Occipital lobe (tissue), 3 donors: ENCODE measurements at places on chromosomes 16 and 17.

DNA sequence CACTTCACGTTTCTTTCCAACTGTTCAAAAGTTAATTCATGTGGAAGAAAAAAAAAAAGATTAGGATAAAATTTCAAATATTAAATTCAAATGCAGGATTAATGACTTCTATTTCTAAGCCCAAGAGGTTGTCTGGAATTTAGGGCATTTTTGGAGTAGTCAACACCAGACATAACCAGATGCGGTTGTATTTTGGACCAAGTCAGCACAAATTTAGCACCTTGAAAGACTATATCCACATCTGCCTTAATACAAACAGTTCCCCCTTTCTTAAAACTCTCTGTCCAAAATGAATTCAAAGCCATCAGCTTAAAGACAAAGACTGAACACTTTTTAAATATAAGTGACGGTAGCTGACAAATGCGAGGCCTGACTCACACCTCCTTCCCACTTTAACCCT lies 282.9 kb downstream of the C16orf95 start:
- DNase-seq: no peak

DNA sequence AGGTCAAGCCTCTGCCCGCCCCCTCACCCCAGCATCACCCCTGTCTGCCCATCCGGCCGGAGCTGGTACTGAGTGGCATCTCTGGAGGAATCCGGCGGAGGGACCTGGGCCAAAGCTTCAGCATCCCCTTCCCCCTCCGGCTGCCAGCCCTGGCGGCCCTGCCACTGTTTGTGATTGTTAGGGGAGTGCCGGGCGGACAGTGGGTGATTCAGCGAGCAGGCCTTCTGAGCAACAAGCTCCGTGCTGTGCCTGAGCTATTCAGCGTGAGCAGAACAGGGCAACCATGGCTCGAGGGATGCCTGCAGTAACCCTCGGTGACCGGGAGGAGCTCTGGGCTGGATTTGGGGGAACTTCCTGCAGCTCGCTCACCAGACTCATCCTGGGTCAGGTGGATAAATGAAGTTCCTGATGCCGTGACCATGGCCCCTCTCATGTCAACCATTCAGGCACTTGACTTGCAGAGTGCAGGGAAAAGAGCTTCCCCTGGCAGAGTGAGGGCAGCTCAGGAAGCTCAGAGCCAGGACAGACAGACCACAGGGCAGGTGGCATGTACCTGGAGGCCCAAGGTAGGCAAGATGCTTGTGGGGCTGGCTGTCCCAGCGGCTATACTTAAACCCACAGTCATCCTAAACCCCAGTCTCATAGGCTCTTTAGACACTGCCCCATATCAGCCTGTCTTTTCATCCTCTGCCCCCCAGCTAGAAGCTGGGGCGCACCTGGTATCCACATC lies 24.3 kb upstream of the MLKL start:
- peak; percentile 88 for DNase-seq

DNA sequence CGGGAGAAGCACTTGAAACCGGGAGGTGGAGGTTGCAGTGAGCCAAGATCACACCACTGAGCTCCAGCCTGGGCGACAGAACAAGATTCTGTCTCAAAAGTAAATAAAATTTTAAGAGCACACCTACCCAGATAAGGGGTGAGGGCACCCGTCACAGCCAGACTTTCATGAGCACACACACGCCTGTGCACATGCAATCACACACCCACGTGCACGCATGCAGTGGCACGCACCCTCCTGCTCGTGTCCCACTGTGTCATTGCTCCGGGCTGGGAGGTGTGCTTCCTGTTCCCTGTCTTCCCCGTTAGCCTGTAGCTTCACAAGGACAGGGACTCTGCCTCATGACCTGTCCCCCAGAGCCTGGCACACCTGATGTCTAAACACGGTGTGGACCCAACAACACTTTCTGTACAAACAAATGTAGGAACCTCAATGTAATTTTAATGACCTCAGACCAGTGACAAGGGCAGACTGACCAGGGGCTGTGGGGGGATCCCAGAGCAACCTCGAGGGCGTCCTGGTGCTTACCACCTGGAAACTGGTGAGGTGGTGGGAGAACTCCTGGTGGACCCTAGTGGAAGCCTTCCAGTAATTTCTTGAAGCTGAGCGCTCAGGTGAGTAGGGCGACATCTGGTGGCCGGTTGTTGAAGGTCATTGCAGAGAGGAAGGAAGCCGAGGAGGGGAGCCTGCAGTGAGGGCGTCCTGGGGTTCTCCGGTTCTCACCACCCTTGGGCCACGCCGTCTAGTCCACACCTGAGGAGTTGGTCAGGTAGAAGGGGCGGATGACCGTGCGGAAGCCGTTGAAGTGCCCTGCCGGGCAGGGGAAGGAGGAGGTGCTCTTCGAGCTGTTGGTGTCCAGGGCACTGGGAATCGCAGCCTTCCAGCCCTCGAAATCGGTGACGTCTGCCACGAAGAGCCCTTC lies 8.6 kb downstream of the LGALS3BP start:
- DNase-seq: peak; percentile 59

DNA sequence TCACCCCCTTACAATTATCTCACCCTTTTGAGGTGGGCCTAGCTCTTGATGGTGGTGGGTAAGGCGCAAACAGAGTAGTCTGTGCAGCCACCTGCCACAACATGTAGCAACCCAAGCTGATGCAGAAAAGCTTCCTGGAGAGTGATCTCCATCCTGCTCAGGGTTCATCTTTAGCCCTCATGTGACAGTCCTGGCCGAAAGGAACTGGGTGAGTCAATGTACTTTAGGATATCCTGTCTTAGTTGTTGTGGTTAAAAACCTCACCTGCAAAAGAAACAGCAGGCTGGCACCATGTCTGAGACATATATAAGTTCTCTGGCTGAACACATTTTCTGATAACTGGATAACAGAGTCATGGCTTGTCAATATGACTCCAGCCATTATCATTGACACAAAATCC lies 183.5 kb upstream of the CPHXL start:
- DNase-seq: no peak

GRCh38 chr16:84925773-84926372 lies 85.5 kb downstream of the ZDHHC7 start:
- no peak for DNase-seq

- no peak for DNase-seq
Observed at GRCh38 chr17:39970157-39970692, 7.4 kb downstream of the GSDMA start.

DNA sequence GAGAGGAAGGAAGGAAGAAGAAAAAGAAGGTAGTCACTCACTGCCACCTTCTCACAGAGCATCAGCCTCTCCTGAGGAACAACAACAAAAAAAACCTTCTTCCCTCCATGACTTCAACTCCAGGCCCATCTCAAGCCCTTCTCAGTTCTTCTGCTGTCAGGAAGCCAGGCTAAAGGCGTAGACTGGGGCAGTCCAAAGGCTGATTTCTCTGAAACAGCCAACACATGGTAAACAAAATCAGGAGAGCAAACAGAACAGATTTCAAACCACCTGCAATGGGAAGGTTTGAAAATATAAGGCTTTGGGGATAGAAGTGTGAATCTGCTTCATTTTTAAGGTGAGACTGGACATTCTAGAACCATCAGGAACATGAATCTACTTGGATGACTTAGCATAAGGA lies 157.3 kb upstream of the DNAH9 start:
- DNase-seq: no peak

DNA sequence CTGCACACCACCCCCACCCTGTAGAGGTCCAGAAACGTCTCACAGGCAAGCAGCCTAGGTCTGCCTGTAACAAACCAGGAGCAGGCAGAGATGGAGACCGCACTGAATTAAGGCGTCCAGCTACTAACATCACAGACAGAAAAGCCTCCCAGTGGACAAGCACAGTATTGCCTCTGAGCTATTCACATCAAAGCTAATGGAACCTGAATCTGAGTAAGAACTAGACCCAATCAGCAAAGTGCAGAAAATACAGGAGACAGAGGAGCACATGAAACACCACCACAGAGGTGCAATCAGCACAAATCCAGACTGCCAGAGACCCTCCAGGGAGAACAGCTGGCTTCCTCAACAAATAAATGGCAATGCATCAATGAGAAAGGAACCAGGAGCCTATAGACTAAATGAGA lies 22.2 kb upstream of the PEMT start:
- DNase-seq: no peak

GRCh38 chr17:40915199-40915661 lies 22.2 kb downstream of the KRT23 start:
- DNase-seq: no peak

GRCh38 chr17:2455956-2456355 lies 55.1 kb upstream of the MNT start:
- DNase-seq: no peak
